ENCODE measurements at places on chromosomes 2 and 18.

GRCh38 chr2:46329803-46330775 is 32.9 kb downstream of the EPAS1 start:
- no peak for DNase-seq

- peak; percentile 52 for DNase-seq
Observed at GRCh38 chr18:56789004-56789888, 138.1 kb downstream of the WDR7 start.

- no peak for DNase-seq
Observed at GRCh38 chr2:39246382-39246980, 2.7 kb upstream of the CDKL4 start.

- DNase-seq, result peak; percentile 5
Observed at GRCh38 chr2:216636551-216637450, 3.6 kb downstream of the IGFBP2 start.

DNA sequence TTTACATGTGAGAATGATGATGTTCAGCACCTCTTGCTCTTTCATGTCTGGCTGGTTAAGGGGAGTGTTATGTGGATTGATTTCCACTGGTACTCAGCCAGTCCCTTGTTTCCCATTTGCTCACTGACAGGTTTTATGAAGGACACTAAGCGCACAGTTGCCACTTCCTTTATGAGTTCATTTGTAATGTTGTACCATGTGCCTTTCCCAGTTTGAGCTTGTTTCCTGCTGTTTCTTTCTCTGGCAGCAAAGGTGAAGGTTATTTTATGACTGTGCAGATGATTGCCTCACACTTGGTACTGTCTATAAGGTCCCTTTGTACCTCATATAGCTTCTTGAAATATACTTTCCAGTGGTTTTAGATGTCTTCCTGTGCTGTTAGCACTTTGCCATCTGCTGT is 1700.5 kb upstream of the TMEFF2 start:
- DNase-seq, result no peak

GRCh38 chr18:79576686-79577351 is 102.8 kb upstream of the CTDP1 start:
- DNase-seq, result no peak

DNA sequence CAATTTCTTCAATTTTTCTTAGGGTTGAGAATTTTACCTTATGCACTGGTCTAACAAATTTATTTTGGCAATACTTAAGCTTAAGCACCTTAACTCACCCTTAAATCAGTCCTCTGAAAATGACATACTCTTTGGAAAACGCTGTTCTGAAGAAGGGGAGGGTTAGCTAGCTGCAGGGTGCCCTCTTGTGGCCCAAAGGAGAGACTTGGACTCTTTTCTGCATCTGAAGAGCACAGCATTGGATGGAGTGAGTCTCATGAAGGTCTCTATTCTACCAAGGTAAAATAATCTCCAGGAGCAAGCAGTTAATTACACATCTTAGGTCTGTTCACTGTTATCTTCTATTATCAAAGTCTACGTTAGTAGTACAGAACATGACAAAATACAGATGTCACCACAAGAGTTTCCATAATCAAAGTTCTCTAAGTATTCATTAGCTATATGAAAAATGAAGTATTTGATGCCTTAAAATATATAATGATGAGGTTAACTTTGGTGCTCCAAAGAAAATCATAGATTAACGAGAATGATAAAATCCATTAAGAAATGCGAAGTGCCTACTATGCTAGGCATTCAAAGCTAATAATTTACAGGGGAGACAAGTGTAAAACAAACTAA is 24.4 kb downstream of the PUM2 start:
- DNase-seq, result peak; percentile 65

GRCh38 chr18:10037181-10037580 is 123.4 kb downstream of the VAPA start:
- DNase-seq, result no peak

DNA sequence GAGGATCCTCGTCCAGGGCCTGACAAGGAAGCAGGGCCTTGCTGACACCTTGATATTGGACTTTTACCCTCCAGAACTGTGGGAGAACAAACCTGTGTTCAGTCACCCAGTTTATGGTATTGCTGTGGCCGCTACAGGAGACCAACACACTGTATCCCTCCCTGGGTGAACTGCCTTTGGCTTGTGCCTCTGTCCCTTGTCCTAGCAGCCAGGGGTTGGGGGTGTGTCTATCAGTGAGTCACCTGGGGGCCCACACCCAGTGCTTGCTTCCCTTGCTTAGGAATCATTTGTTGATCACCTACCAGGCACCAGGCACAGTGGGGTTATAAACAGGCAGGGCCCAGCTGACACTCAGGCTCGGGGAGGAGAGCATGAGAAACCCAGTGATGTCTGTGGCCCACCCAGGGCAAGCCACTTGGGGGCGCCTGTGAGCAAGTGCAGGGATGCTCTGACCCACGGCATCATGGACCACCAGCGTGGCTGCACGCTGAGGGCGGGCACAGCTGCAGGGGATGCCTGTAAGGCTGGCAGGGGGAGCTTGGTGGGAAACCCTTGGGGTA is 17.1 kb downstream of the TMEM185B start:
- DNase-seq, result peak; percentile 75

- DNase-seq, result no peak
Observed at GRCh38 chr18:37584217-37584616, 18.6 kb upstream of the CELF4 start.

GRCh38 chr2:126771094-126771493 is 115.1 kb downstream of the GYPC start:
- DNase-seq, result no peak

GRCh38 chr2:138176862-138177439 is 212.7 kb downstream of the HNMT start:
- no peak for DNase-seq

DNA sequence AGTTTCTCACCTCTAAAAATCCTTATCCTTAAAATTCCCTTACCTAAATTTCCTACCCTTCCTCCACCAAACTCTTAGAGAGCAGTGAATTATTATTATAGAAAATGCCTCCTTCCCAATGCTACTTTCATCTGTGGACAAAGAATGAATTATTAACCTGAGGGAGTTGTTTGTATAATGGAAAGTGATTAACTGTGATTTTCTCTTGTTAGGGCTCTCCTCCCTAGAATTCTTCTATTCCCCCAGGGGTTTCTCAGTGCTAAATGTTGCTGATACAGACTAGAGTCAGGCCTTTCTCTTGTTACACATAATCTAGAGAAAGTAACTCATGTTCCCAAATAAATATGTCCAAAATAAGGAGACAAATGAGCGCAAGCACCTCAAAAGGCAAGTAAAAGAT is 23.3 kb downstream of the EPB41L5 start:
- DNase-seq, result no peak

DNA sequence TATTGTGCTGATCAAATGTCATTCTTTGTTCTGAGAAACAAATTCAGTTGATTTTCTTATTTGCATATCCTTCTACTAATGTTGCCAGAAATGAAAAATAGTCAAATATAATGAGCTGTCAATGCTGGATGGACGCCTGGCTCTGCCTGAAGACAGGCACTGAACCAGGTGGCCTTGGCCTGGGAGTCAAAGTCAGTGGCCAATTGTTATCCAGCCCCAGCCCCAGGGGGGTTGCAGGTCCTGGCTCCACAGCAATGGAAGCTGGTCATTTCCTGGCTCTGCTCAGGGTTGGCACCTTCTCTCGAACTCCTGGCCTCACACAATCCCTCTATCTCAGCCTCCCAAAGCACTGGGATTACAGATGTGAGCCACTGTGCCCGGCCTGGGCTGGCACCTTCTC is 176.8 kb upstream of the GLI2 start:
- DNase-seq, result no peak

DNA sequence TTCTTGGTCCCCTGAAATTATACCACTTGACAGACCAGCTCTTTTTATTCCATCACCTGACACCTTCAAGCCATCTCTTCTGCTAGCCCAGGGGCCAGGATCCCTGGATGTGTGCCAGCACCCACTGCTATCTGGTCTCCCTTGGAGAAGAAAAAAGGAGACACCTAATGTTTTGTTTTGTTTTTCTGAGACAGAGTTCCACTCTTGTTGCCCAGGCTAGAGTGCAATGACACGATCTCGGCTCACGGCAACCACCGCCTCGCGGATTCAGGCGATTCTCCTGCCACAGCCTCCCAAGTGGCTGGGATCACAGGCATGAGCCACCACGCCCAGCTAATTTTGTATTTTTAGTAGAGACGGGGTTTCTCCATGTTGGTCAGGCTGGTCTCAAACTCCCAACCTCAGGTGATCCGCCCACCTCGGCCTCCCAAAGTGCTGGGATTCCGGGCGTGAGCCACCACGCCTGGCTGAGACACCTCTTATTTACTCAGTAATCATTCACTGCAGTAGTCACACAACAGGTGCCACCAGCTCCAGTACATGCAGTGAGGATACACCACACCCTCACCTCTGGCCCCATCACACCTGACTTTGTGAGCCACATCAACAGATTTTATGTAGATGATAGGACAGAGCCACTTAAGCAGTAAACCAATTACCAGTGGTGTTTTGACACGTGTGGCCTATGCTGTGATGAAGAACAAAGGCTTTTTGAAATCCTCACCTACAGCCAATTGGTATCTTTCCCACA is 42.8 kb upstream of the PCBP1 start:
- DNase-seq, result no peak

- no peak for DNase-seq
Observed at GRCh38 chr2:200756618-200757321, 54.9 kb upstream of the BZW1 start.

DNA sequence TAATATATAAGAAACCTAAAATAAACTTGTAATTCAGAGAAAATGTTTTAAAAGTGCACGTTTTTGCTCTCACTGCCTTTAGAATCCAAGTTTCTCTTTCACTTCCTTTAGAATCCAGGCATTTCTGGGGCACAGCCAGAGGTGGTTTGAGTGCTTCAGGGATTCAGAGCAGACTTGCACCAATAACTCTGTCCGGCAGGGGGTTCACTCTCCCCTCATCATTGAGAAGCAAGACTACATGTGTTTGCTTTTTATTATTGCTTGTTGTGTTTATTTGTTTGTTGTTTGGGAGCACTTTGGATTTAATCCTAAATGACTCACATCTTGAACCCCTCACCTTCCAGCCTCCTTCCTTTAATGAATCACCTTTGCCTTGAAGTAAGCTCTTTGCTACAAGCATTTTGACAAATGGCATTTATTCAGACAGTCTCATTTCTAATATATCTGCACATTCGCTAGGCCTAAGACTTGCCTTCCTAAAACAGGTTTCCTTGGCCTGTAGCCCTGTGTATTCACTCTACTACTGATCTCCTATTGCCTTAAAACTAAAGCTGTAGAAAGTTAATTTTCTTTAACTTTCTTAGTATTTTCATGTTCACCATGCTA is 233.5 kb upstream of the ATP5MC3 start:
- DNase-seq, result peak; percentile 17

DNA sequence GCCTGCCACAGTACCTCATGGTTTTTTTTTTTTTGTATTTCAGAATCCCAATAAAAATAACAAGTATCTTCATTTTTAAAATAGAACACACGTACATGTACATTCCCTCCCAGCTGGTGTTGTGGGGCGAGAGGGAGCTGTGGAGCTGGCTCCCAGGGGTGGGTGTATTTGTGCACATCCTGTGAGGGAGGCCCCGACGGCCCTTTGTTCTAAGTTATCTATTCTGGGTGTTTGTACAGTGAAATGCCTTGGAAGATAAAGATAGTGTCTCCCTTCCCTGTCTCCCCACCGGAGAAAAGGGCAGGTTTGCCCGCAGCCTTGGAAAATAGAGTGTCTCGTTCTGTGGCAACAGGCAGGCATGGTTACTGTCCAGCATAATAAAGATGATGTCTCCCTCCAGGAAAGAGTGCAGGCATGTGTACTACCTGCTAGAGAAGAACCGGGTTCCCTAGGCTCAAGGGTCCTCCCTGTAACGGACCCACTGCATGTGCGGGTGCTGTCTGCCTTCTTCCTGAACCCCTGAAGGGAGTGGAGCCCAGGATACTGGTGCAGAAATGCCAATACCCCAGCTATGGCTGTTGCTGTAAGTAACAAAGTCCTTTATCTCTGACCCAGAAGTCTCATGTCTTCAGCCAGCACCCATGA is 12.1 kb upstream of the ALLC start:
- no peak for DNase-seq

- DNase-seq, result no peak
Observed at GRCh38 chr18:26091047-26091630, 726 bp upstream of the SS18 start.

- DNase-seq, result peak; percentile 4
Observed at GRCh38 chr2:59301466-59302402, 1060.6 kb upstream of the FANCL start.
